ENCODE measurements at places on chromosomes 2 and 18.

DNA sequence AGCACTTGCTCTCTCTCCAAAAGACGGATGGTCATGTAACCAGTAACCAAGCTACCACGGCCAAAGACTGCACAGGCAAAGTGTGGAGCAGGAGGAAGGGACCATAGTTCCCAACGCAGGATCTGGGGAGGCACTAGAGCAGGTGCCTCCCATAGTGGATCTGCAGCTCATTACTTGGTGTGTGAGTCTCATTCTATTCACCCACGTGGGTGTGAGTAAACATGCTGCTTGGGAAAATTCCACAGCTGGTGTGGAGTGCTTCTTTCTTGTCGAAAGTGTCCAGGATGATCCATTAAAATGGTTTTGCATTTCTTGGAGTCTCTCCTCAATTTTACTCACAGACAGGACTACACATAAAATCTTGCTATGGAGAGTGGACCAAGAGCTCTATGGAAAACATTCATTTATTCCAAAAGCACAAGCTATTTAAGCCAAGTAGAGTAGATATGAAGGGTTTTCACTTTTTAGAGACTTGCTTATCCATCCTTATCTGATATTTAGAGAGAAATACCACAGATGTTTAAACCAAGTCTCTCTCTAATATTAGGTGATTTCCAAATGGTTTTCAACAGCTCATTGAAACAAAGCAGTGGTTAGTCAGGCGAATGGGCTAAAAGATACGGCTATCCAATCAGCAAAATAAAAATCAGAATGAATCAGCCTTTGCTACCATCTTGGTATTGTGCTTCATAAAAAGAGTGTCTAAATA is 104.3 kb upstream of the CCDC195 start:
- DNase-seq = no peak

GRCh38 chr2:149686136-149687051 is 98.8 kb upstream of the MMADHC start:
- no peak for DNase-seq

DNA sequence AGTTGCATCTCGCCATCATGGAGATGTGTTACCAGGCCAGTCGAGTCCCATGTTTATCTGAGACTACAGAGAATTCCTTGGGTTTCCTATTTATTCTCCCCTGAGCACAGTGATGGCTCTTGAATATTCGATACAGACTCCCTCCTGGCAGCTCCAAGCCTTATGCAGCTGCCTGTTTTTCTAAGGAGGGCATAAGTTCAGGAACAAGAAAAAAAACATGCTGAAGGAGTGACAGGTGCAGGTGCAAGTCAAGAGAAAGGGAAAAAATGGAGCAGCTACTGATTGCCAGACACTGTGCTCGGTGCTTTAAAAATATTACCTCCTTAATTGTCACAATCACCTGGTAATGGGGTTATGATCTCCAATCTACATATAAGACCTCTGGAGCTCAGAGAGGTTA is 177.2 kb upstream of the DPP10 start:
- DNase-seq = no peak

GRCh38 chr18:31723990-31724711 is 36.5 kb downstream of the SLC25A52 start:
- DNase-seq = no peak

- DNase-seq = no peak
These were observed 49.5 kb downstream of the LBH start for GRCh38 chr2:30280596-30281434.

- DNase-seq = peak; percentile 6
These were observed 127.6 kb downstream of the ALPK2 start for GRCh38 chr18:58501066-58501896.

DNA sequence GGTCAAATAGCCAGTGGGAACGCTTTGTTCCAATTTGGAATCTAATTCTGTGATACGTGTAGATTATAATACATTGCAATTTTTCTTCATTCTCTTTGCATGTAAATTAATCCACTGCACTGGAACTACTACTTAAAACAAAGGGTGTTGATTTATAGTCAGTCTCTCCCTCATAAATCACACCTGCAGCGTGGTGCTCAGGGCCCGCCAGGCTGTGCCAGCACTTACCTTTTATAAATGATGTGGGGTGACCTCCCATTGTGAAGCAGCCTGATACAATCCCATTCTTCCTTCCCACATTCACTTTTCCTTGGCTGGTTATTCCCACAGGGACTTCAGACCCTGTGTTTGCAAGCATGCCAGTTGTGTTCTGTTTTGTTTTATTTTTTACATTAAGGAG is 302.3 kb upstream of the ID2 start:
- DNase-seq = no peak

GRCh38 chr2:96565111-96565510 is 28.6 kb downstream of the ARID5A start:
- no peak for DNase-seq

- DNase-seq = no peak
These were observed 126.0 kb downstream of the MEP1B start for GRCh38 chr18:32315881-32316280.

GRCh38 chr2:120604767-120605166 is 130.9 kb upstream of the GLI2 start:
- DNase-seq = no peak

DNA sequence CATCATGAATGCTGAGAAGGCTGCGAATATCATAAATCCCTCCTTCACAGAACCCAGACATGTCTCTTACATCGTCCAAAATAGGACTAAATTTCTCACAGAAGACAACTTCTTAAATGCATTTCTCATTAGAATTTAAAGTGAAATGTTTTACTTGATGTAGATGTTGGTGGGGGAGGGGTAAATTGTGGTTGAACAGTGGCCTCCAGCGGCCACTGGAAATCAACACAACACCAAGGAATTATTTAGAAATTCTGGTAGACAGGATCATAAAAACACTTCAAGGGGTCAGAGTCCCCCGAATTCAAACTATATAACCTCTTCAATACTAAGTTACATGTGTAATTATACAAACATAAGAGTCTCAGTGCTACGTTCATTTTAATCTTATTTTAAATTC is 135.9 kb downstream of the ABCA12 start:
- DNase-seq = peak; percentile 13

- no peak for DNase-seq
These were observed 1267.8 kb downstream of the SUCLG1 start for GRCh38 chr2:83191316-83191715.

- DNase-seq = no peak
These were observed 403.7 kb downstream of the CCDC85A start for GRCh38 chr2:56587456-56587855.

- DNase-seq = peak; percentile 84
These were observed 131.2 kb upstream of the TTC27 start for GRCh38 chr2:32496662-32497061.

DNA sequence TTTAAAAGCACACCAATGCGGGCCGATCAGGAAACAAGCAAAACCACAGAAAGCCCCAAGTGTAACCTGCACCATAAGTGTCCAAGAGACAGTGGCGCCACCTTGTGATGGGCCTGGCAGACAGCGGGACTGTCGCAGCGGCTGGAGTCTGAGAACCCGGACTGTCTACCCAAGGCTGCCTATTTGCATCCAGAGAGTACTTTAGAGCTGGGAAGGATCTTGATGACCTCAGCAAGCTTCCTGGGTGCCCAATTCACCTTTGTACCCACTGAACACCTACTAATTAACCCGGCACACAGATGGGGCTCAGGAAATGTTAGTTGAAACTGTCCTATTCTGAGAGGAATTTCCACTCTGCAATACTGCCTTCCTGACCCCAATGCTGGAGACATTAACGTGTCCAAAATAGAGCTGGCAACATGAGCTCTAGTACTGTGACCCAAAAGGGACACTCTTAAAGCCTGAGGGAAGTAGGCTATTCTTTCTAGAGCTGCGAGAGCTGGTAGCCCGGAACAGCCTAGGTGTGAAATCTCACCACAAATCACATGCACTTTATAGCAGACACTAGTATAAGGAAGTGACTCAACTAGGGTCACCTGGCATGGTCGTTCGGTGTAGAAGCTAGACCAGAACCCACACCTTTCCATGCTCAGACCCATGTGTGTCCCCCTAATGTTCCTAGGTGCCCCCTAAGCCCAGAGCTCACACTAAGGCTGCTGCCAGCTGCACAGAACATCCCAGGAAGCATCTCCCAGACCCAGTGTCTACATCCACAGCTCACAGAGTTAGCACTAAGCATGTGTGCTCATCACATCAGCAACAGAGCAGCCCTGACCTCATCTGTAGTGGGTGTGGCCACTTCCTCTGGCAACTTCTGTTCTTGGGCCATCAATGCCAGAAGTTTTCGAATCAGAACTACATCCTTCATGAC is 25.4 kb downstream of the POLR1A start:
- DNase-seq = peak; percentile 85

DNA sequence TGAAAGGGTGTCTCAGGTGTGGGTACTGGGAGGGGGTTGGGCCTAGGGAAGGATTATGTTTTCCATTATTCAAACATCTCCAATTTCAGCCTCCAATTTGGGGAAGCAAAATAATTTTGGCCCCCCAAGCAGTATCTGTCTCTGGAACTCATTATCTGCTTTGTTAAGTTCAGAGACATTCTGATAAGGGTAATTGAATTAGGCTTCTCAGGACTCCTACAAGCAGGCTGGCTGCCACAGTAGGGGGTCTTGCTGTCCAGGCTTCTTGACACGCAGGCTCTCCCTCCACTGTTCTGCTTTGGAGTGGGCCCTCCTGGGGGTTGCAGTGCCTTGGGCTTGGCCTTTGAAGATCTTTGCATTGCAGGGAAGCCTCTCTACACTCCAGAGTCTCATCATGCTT is 108.1 kb upstream of the SIX2 start:
- DNase-seq = no peak

- no peak for DNase-seq
These were observed 4.8 kb downstream of the SOX11 start for GRCh38 chr2:5696945-5697521.

GRCh38 chr2:227439214-227439613 is 32.7 kb upstream of the AGFG1 start:
- DNase-seq = no peak

- DNase-seq = no peak
These were observed 52.6 kb downstream of the COL6A3 start for GRCh38 chr2:237361194-237362004.

- no peak for DNase-seq
These were observed 87.1 kb downstream of the TNS1 start for GRCh38 chr2:217915706-217916105.

DNA sequence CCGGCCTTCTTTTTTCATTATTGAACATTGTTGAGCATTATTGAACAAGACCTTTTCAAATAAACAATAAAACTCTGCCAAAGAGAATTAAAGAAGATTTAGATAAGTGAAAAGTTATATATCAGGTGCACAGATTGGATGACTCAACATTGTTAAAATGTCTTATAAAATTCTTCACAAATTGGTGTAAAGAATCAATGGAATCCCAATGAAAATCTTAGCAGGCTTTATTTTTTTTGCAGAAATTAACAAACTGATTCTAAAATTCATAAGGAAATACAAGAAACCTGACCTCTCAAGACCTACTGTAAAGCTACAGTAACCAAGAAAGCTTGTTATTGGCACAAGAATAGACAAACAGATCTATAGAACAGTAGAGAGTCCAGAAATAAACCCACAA is 70.3 kb downstream of the LAMA1 start:
- no peak for DNase-seq

DNA sequence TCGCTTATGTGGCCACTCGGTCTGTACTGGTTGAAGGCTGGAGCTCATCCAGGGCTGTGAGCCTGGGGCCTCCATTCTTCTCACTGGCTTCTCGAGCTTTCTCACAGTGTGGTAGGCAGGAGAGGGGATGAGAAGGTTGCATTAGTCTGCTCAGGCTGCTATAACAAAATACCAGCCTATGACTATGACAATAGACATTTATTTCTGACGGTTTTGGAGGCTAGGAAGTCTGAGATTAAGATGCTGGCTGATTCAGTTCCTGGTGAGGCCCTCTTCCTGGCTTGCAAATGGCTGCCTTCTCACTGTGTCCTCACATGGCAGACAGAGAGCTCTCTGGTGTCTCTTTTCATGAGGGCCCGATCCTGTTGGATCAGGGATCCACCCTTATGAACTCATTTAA is 6.2 kb upstream of the STK25 start:
- DNase-seq = no peak

DNA sequence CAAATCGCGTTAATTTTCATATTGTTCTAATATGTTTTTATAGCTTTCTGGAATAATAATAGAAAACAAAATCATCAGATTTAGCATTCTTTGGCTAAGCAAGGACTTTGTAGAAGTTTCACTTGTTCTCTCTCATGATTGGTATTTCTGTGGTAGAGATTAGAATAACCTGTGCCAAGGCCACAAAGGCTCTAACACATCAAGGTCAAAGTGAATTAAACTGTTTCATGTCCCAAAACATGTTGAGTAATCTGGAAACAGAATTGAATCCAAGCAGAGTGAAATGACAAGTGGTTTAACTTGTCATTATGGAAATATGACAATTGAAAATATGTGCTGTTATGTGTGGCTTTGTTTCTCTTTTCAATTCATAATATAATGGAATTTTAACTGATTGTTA is 617.4 kb downstream of the CCDC85A start:
- DNase-seq = no peak

DNA sequence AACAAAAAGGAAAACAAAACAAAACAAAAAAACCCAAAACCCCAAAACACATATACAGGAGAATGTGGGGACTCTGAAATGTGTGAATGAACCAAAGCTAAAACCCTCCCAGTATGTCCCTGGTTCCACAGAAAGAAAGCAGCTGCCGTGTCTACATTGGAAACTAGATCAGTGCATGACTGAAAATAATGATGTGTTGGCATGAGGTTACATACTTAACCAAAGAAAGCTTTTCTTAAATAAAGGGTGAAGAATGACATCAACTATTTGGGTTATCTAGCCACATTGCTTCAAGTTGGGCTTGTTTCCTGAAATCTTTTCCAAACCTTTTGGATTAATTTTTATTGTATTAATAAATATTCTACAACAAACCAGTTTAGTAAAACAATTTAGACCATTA is 91.9 kb upstream of the FN1 start:
- no peak for DNase-seq

DNA sequence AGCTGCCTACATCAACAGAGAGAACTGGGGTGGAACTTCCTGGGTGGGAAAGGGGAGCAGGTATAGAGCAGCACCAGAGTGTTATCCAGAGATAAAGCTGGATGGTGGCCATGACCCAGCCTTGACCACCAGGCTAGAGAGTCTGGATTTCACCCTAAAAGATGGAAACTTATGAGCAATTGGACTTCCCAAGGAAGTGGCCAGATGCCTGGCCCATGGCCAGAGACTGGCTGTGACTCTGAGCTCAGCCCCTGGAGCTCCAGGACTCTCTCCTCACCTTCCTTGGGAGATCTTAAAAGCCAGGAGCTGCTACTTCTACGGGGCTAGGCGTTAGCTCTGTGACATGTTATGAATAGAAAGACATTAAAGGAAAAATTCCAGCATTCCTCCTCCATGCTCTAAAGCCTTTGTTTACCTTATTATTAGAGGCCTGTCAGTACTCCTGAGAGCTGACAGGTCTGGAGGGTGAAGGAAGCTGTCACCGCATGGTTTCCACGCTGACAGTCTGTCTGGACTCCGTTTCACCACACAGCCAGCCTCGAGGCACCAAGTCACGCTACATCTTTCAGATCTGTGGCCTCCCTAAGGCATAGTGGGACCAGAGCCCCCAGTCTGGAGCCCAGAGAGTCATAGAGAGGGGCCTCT is 260.0 kb upstream of the SIX2 start:
- no peak for DNase-seq
